Cortex of kidney (tissue), 1 donor: ENCODE measurements at places on chromosomes 7 and 10.

GRCh38 chr10:128642023-128642422 is 515.8 kb upstream of the MKI67 start:
- no peak for DNase-seq

GRCh38 chr7:123348690-123349089 is 148.9 kb upstream of the SLC13A1 start:
- DNase-seq = no peak

DNA sequence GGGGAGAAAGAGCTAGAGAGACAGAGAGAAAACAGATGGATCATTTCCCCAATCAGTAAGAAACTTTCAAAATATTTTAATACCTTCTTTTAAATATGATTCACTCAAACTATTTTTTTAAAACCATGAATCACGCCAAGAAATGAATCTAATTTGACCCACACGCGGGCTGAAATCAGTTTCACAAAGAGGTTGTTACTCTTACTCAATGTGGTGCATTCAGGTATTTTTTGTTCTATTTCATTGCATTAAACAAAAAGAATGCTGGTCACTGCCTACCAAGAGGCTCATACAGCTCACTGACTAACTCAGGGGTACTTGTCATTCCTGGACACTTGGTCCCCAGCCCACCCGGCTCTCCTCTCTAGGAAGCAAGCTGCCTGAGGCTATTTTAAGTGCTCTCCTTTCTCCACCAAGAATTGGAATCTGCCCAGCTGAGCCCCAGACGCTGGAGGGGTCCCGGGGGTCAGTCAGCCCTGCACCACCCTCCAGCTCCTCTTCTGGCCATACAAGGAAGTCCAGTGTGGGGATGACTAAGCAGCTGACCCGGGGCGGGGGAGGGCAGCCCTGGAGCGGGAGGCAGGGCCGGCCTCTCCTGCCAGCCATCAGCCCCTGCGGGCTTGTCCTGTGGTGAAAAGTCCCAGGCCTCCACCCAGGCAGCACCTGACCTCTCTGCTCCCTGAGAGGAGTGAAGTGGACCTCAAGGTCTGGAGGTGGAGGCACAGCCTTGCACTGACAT is 21.7 kb upstream of the PFKP start:
- no peak for DNase-seq

DNA sequence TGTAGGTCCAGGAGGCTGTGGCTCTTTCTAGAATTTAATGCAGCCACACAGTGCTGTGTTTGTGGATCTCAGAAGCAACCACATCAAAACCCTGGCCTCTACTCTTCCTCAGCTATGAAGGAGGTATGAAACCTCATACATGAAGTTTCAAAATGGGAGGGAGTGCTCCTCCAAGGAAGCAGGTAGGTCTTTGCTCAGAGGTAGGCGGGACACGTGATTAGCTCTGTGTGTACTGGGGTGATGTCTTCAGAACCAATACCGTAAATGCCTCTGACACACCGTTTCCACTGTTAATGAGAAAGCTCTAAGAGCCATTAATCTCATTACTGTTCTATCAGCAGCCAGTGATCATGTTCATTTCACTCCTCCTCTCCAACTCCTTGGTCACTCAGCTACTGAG is 126.1 kb downstream of the PLXNA4 start:
- DNase-seq = no peak

DNA sequence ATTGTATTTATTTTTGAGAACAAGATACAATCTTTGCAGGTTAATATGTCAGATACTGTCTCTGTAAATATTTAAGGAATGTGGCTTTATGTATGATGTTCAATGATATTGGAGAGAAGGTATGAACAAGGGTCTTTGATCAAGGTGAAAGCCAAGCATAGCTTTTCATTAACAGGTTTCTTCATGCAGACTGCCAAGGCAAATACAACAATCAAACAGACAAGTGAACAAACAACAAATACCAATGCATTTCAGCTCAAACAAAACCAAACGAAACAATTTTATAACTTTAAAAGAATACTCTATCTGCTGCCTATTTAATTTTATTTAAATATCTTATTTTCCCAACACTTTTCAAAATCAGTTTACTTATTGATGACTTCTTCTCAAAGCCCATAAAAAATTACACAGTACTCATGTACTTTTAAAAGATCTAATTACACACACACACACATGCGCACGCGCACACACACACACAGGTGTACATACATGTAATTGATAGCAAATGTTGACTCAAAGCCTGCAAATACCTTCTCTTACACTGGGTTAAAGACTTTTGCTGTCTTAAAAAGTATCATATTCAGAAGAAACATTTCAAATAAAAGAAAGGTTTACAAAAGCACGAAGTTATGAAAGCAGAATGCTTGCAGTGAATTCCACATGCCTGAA is 201.1 kb upstream of the CCDC6 start:
- no peak for DNase-seq

- no peak for DNase-seq
Observed at GRCh38 chr7:123770378-123770777, 21.6 kb upstream of the WASL start.

- DNase-seq = no peak
Observed at GRCh38 chr7:117590191-117590590, 110.4 kb downstream of the CFTR start.

- DNase-seq = no peak
Observed at GRCh38 chr7:50664937-50665336, 99.7 kb upstream of the DDC start.

- no peak for DNase-seq
Observed at GRCh38 chr7:20343941-20344340, 13.2 kb downstream of the ITGB8 start.

- DNase-seq = no peak
Observed at GRCh38 chr7:43164757-43165156, 52.3 kb downstream of the HECW1 start.
